ENCODE measurements at places on chromosomes 13 and 19. TPM values are rescaled to one million over a fixed set of nuclear protein-coding genes. Genes with fewer than 3 reads are reported as not detected.

EXOC3L2 gene
- total RNA-seq: not detected

CCDC70 gene
- total RNA-seq: not detected

PCDH20 gene
- total RNA-seq: not detected

CGB1 gene
- not detected for total RNA-seq

ZNF229 gene
- 2.6 TPM for total RNA-seq

PALM3 gene
- total RNA-seq: not detected

CACNG6 gene
- total RNA-seq: not detected

FUT1 gene
- total RNA-seq: 14.7 TPM

OPA3 gene
- total RNA-seq: 16.8 TPM

IGFL2 gene
- 1.3 TPM for total RNA-seq

NLRP5 gene
- not detected for total RNA-seq

ZNF221 gene
- 1.2 TPM for total RNA-seq

APOC4 gene
- not detected for total RNA-seq

CEBPA gene
- total RNA-seq: 4.7 TPM

CAMSAP3 gene
- 6.7 TPM for total RNA-seq

CD33 gene
- 0.33 TPM for total RNA-seq

SERTM1 gene
- total RNA-seq: not detected

FLT3 gene
- total RNA-seq: not detected

CGB5 gene
- not detected for total RNA-seq

PEG3 gene
- total RNA-seq: not detected

POSTN gene
- 44.0 TPM for total RNA-seq

ATP8B3 gene
- 5.6 TPM for total RNA-seq

MUC16 gene
- 0.05 TPM for total RNA-seq

CEACAM5 gene
- not detected for total RNA-seq

SKA3 gene
- 5.9 TPM for total RNA-seq

ZNF441 gene
- 3.4 TPM for total RNA-seq

ANGPTL8 gene
- not detected for total RNA-seq
